Mucosa of descending colon (tissue), 3 donors: ENCODE measurements at places on chromosomes 1 and 21.

DNA sequence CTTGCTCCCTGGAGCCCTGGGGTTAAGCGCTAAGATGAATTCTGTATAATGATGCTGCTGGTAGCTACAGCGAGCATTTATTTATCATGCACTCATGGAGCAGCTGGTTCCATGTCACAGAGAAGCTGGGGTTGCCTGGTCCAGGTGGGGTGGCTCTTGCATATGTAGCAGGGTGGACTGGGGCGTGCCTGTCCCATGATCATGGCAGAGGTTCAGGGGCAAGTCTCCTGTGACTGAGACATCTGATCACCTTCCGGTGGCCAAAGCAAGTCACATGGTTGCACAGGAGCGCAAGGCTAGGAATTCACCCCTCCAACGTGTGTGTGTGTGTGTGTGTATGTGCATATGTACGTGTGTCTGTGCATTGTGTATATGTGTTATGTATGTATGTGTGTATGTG, 15.6 kb upstream of the KCNAB2 start:
- no peak for DNase-seq

DNA sequence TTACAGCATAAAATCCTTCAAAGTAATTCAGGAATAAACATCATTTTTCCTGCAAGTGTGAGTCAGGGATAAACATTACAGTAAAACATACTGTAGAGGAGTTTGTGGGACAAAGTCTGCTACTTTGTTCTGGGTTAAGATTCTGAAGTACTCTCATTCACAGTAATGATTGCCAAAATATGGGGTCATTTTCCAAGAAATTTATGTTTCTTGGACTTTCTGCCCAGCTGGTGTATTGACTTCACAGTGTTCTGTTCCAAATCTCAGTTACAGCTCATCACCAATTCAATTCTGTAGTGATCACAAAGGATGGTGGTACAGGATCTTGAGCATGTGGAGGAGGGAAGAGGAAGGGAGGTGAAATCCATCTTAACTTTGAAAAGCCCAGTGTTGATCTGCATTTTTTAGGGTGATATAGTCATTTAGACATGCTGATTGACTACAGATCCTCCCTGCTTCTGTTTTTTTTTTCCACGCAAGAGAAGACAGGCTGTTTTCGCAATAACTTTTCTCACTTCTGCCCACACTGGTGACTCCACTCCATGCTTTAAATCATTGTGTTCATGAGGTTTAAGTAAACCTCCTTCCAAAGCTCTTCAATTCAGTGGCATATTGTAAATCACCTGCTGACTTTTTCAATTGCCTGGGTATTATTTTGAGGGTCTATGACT, 60.4 kb upstream of the C1orf53 start:
- DNase-seq = no peak

- DNase-seq = no peak
These were observed 24.7 kb downstream of the NPHP4 start for GRCh38 chr1:5967351-5968160.

- no peak for DNase-seq
These were observed 129.0 kb downstream of the LYPLAL1 start for GRCh38 chr1:219302697-219303096.

DNA sequence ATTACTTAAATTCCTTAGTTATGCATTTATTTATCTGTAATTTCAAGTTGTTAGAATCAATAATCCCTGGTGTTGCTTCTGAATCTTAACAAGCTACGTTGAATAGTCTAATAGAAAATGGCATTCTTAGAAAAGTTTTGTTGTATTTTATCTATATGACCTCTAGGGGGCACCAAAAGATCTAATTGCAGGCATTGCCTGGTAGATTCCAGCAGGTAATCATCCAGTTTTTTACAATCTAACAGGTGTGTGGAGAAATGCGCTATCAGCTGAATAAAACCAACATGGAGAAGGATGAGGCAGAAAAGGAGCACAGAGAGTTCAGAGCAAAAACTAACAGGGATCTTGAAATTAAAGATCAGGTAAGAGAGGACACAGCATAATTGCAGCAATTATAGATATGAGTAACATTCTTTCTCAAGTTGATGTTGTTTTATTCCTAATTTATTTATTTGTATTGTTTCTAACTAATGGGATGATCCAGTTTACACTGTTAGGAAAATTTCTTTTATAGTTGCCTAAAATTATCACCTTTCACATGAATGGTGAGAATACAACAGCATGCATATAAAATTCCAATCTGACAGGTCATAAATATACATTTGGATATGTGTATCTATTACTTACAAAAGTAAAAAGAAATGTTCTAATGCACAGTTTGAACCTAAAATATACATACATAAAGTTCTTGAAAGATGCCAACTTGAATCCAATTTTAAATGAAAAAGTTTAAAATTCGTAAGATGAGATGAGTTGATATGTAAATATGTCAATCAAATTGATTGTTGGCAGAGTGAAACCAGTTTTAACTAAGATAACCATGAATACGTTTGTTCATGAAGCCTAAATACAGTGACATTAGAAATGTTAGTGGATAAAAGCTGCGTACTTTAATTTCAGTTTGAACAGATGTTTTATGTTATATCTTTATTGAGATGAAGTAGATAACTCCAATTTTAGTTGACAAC, 88.4 kb downstream of the SDCCAG8 start:
- no peak for DNase-seq

DNA sequence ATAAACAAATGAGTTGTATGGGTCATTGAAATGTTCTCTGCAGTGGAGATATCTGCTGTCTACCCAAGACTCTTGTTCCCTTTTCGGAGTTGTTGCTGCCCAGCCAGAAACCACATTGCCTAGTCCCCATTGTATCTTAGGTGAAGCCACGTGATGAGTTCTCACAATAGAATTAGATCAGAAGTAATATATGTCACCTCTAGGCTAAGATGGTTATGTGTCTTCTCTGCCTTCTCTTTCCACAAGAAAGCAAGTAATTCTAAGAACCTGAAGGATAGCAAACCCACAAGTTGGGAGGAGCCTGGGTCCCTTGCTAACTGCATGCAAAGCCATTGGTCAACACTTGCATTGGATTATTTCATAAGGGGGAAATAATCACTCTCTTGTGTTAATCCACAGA, 76.6 kb downstream of the ADCY10 start:
- no peak for DNase-seq

DNA sequence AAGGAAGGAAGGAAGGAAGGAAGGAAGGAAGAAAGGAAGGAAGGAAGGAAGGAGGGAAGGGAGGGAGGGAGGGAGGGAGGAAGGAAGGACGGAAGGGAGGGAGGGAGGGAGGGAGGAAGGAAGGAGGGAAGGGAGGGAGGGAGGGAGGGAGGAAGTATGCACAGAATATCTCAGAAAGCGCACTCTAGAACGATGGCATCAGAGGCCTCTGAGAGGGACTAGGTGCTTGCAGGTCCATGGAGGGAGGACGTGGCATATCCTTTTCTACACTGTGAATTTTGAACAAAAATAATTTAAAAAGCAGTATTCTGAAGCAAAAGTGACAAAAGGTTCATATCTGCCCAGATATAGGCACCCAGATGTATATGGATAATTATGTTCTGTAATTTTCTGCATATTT, 65.5 kb downstream of the SYF2 start:
- no peak for DNase-seq

GRCh38 chr1:18010945-18011344, 96.7 kb upstream of the IGSF21 start:
- no peak for DNase-seq

DNA sequence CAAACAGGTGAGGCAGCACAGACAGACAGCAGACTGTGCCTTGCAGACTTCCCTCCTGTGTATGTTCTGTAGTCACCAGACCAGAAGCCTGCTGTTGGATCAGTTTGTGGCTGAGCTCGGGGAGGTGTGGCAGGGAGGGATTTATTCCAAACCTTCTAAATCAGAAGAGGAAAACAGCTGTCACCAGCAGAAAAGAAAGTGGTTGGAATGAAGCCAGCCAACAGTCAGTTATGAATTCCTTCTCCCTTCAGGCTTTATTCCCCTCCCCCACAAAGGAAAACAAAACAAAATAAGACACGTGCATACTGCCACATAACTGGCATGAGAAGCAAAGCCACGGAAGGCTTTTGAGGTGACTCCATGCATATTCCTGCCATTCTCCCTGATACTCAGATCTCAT, 19.0 kb upstream of the PIGV start:
- no peak for DNase-seq

DNA sequence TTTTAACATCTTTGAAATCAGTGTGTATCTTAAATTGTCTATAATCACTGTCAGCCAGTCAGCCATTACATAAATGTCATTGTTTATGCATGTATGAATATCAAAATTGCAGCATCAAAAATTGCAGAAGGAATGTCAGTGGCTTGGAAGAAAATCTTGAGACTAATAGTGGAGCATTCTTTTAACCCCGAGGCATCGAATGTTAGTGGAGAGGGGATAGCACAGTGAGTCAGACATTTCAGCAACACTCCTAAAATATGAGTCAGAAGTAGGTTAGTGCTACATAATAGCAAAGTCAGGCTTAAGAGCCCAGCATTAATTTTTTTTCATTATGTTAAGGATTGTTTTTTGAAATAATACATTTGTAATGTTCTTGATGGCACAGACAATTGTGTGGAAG, 45.5 kb downstream of the SNRPE start:
- no peak for DNase-seq

DNA sequence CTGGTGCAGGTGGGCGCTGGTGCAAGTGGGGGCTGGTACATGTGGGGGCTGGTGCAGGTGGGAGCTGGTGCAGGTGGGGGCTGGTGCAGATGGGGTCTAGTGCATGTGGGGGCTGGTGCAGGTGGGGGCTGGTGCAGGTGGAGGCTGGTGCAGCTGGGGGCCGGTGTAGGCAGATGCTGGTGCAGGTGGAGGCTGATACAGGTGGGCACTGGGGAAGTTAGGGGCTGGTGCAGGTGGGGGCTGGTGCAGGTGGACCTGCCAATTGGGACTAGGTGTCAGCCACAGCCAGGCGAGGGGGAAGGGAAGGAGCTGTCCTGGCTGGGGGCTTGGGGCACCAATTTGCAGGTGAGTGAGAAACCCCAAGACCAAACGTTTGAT, 46.5 kb upstream of the TLR5 start:
- no peak for DNase-seq

- DNase-seq = no peak
These were observed 141.5 kb downstream of the PAPPA2 start for GRCh38 chr1:176604461-176604860.

GRCh38 chr1:11749203-11749689, 12.7 kb upstream of the C1orf167 start:
- peak; percentile 73 for DNase-seq

DNA sequence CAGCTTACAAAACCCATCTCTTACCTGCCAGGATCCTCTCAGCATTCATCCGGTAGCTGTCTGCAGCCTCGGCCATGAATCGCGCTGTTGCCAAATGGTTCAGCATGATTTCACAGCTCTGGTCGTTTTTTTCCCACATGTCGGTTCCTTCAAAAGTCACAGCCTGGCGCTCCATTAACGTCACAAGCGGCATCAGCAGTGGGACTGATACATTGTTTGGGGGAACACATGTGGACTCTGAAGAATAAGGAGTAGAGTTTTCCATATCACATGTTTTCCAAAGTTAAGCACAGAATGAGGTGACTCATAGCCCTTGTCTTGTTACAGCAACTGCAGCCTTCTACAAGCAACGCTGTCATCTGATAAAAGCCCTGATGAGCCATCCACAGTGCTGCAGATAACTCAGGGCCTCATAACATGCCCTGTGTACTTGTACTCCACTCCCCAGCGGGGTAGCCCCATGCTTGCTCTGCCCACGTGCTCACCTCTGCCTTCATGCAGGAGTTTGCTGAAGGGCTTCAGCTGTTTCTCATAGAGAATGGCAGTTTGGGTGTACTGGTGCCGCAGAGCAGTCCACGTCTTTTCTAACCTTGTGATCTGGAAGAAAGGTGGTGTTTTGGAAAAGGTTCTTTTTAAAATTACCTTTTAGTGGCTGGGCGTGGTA, 114.2 kb downstream of the BCAR3 start:
- no peak for DNase-seq
